Right renal pelvis (tissue), 4 donors: ENCODE measurements at places on chromosomes 6 and 20.

DNA sequence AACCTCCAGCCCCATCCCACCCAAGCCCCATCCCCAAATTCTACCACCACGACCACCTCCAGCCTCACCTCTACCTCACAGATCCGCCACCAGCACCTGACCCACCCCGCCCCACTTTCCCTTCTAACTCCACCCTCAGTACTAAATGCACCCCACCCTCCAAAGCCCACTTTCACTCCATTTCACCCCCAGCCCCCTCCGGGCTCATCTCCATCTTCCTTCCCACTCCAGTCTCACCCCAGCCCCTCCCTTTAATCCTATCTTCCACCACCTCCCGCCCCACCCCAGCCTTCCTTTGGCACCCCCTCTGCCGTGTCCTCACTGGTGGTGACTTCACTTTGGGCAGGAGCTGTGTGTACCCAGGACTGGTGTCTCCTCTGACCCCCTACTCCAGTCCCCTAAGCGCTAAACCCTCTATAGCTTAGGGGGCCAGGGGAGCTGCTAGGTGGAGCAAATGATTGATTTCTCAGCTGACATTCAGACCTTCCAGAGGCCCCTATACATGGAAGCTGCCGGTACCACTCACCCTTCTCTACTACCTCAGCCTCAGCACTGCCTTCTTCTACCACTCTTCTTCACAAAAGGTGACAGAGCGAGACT is 2.8 kb upstream of the NSFL1C start:
- no peak for DNase-seq

DNA sequence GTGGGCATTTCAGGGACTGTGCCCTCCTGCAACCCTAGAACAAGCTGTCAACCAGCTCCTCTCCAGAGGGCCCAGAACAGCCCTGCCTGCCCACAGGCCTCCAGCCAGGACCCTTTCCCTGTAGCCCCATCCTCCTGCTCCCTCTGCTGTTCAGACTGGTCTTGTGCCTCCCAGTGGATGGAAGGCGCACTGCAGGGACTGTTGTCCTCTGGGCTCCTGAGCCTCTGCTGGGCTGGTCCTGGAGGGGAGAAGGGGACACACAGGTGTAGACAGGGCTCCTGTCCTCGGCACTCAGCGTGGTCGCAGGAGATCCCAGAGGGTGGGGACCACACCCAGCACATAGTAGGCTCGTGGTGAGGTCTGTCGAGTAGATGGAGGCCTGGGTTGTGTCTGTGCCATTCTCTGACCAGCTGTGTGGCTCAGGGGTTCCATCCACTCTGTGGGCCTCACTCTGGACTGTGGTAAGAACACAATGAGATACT is 11.5 kb downstream of the ITPR3 start:
- DNase-seq = no peak

DNA sequence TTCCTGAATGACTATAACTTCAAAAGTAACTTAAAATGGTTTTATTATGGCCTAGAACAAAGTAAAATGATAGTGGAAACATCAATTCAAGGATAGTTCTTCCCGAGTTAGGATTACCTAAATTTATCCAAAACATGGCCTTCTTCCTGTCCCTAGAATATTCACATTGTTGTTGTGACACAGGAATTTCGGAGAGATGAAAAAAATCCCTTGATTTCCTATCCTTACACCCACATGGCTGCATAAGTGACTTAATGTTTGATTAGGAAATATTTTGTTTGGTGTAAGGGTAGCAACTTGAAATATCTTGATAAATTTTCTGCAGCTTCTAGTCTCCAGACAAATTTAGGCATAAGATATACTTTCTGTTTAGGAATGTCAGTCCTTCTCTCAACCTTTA is 27.8 kb downstream of the ZNF451 start:
- no peak for DNase-seq

DNA sequence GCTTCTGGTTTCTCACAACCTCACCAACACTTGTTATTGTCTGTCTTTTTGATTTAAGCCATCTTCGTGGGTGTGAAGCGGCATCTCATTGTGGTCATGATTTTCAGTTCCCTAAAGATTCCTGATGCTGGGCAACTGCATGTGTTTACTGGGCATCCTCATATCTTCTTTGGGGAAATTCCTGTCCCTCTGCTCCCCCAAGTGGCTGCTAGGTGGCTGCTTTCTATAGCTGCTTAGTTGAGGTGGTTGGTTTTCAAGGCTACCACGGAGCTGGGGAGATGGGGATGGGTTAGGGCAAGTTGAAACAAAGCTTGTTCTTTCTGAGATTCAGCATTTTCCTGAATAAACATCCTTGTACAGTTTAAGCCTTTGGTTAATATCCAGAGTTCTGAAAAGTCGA is 403.9 kb upstream of the SULF2 start:
- DNase-seq = no peak

GRCh38 chr6:138334000-138334399 is 43.7 kb upstream of the SMIM28 start:
- no peak for DNase-seq

GRCh38 chr20:37864298-37864697 is 38.6 kb upstream of the VSTM2L start:
- DNase-seq = peak; percentile 12

GRCh38 chr20:53445321-53445731 is 148.3 kb downstream of the ZNF217 start:
- DNase-seq = peak; percentile 20

DNA sequence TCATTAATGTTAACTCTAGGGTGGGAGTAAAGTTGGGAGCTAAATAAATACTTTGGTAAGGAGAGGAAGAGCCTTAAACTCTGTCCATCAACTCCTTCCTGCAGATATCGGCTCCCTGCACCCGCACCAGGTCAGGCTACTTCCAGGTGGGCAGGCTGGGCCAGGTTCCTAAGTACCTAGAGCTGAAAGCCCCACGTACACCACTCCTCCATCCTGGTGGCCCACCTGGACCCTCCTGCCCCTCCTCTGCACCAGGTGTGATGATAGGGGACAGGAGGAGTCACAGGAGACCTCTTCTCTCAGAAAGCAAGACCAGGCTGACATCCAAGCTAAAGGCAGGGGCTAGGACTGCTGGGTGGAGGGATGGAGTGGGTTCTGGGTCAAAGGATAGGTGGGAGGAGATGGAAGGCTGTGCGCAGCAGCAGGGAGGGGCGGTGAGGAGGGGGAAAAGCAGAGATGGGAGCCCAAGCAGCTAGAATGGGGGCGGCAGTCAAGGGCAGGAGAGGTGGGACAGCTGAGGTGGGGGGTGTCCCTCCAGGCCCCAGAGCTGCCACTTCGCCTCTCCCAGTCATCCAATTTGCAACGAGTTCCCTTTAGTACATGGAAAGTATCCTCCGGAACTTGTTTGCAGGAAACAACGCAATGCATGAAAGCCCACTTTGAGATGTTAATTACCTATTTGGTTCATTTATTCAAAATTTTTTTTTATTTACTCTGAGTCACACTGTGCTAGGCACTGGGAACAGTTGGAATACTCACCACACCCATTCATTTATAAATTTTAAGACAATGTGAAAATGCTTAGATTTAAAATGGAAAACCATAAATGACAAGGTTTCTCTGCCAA is 15.2 kb upstream of the TOX2 start:
- no peak for DNase-seq

- DNase-seq = no peak
Observed at GRCh38 chr6:42925248-42925857, 3.9 kb upstream of the CNPY3 start.

GRCh38 chr20:48042628-48043027 is 257.3 kb upstream of the SULF2 start:
- DNase-seq = no peak

- DNase-seq = no peak
Observed at GRCh38 chr6:95203153-95203754, 374.1 kb upstream of the MANEA start.
